HT-29 (cell line): ENCODE measurements at places on chromosomes 5 and 9.

- no peak for DNase-seq
These were observed 8.8 kb upstream of the DUSP1 start for GRCh38 chr5:172779691-172780341.

- DNase-seq, result peak; percentile 75
These were observed at the start of gene AHRR for GRCh38 chr5:321230-321725. TSS of gene AHRR (plus strand) at chr5:321714. CDS start at chr5:343903, 22,189 bp downstream.

DNA sequence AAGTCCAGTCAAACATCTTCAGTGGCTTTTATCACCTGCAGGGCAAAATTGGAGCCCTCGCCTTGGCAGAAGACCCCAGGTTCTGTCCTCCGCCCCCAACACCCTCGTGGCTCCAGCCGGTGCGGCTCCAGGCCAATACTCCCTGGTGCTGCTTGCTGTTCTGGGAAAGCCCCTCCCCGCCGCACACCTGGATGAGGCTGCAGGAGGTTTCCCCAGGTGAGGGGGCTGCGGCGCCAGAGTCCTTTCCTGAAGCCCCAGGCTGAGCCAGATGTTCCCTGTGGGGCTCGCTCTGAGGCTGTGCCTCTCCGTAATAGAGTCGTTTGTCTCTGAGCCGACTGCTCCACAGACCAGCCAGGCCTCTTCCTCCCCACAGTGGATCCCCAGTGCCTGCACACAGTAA lies 375.4 kb upstream of the IRX1 start:
- DNase-seq, result no peak

DNA sequence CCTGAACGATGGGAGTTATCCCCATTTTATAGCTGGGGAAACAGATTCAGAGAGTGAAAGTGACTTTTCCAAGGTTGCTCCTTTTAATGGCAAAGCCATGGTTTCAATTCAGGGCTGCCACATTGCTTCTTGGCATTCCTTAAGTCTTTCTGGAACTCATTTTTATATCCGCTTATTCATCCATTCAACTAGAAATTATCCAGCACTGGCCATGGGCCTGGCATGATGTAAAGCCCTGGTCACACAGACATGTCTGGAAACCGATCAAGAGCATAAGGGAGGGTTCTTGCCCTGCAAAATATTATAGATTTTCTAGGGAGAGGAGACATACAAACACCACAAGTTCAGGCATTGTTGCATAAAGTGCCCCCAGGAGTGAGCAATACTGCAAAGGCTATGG lies 43.0 kb upstream of the COL15A1 start:
- DNase-seq, result no peak

- no peak for DNase-seq
These were observed 480.2 kb downstream of the CAAP1 start for GRCh38 chr9:26412446-26412845.

- no peak for DNase-seq
These were observed 102.5 kb downstream of the ST8SIA4 start for GRCh38 chr5:100800562-100800961.

GRCh38 chr5:38666668-38667498 lies 110.4 kb upstream of the LIFR start:
- peak; percentile 59 for DNase-seq

GRCh38 chr5:9015260-9015936 lies 530.5 kb downstream of the SEMA5A start:
- DNase-seq, result no peak
